ENCODE measurements at places on chromosomes 5 and 9. TPM values are rescaled to one million over a fixed set of nuclear protein-coding genes. Genes with fewer than 3 reads are reported as not detected.

The POU5F2 gene
- total RNA-seq = 1.5 TPM

The CCL21 gene
- total RNA-seq = not detected

The PCDHB16 gene
- 0.20 TPM for total RNA-seq

The PCDHGA5 gene
- 0.73 TPM for total RNA-seq

The OR1N1 gene
- total RNA-seq = not detected

The PCDHB15 gene
- total RNA-seq = not detected

The SLC27A6 gene
- total RNA-seq = under 0.01 TPM

The PHF24 gene
- total RNA-seq = not detected

The OR1K1 gene
- not detected for total RNA-seq

The FAM163B gene
- total RNA-seq = not detected

The PRRX2 gene
- total RNA-seq = 21.3 TPM

The TPPP gene
- total RNA-seq = not detected

The SPOCK1 gene
- 17.0 TPM for total RNA-seq

The NIPAL4 gene
- not detected for total RNA-seq

The CARTPT gene
- total RNA-seq = not detected

The DMRT2 gene
- 1.6 TPM for total RNA-seq

The VCAN gene
- 379 TPM for total RNA-seq

The GGTA1 gene
- total RNA-seq = not detected

The CEP72 gene
- 3.7 TPM for total RNA-seq

The PCSK5 gene
- total RNA-seq = 9.8 TPM

The CARD9 gene
- 0.78 TPM for total RNA-seq

The SHC3 gene
- total RNA-seq = 2.6 TPM

The BHMT gene
- not detected for total RNA-seq

The SPATA6L gene
- total RNA-seq = 1.5 TPM

The MAMDC2 gene
- 1.8 TPM for total RNA-seq

The GFPT2 gene
- total RNA-seq = 147 TPM

The CFAP77 gene
- total RNA-seq = not detected

The ASS1 gene
- total RNA-seq = 188 TPM

The BAAT gene
- under 0.01 TPM for total RNA-seq

The SHOC1 gene
- not detected for total RNA-seq

The TCERG1 gene
- 57.3 TPM for total RNA-seq

The ADAMTSL1 gene
- 134 TPM for total RNA-seq

The F2RL1 gene
- total RNA-seq = 3.1 TPM

The KIF4B gene
- not detected for total RNA-seq

The FBN2 gene
- total RNA-seq = 96.6 TPM

The CDKN2B-AS1 gene
- total RNA-seq = 11.7 TPM

The KIAA0825 gene
- 6.2 TPM for total RNA-seq

The FNIP1 gene
- total RNA-seq = 57.0 TPM

The RNF183 gene
- total RNA-seq = under 0.01 TPM

The CXCL14 gene
- total RNA-seq = under 0.01 TPM
